Natural killer cell (primary cell): ENCODE measurements at places on chromosomes 2 and 18. TPM values are rescaled to one million over a fixed set of nuclear protein-coding genes. Genes with fewer than 3 reads are reported as not detected.

The AQP12B gene
- total RNA-seq = not detected

The ARHGAP28 gene
- total RNA-seq = not detected

GRCh38 chr2:220270481-220271070 lies 643.1 kb downstream of the SLC4A3 start:
- DNase-seq = no peak

GRCh38 chr18:55185391-55185790 lies 226.1 kb upstream of the CCDC68 start:
- DNase-seq = no peak
